ENCODE measurements at places on chromosomes 4 and X.

DNA sequence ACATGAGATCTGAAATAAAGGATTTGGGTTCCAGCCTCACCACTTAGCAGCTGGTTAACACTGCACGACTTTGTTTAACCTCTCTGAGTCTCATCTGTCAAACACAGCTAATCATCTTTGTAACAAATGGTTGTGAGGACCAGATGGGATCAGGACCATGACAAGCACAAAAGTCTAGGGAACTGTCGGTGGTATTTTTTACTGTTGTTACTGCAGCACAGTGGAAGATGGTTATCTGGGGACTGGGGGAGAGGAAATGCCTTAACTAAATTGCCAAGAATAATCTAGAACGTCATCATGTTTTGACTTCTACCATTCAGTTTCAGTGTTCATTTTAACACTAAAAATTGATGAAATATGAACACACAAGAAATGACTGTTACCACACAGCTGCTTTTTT, 99.5 kb downstream of the ADGRA3 start:
- DNase-seq = no peak

DNA sequence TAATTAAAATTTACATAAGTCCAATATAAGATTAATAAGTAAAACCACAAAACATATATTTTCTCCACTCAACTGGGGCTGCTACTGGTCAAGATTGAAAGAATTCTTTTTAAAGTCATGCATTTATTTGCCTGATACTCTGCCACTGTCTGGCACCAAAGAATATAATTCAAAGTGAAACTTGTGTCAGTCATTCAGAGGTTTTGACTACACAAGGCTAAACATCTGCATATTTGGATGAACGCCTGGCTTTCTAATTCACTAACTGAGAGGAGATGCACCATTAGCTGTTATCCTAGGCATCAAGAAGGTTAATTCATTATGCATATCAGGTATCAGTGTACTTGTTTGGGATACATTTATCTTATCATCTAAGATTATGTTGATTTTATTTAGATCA, 598.5 kb downstream of the CENPC start:
- no peak for DNase-seq

GRCh38 chrX:18351784-18352183, 2.7 kb downstream of the SCML2 start:
- no peak for DNase-seq

DNA sequence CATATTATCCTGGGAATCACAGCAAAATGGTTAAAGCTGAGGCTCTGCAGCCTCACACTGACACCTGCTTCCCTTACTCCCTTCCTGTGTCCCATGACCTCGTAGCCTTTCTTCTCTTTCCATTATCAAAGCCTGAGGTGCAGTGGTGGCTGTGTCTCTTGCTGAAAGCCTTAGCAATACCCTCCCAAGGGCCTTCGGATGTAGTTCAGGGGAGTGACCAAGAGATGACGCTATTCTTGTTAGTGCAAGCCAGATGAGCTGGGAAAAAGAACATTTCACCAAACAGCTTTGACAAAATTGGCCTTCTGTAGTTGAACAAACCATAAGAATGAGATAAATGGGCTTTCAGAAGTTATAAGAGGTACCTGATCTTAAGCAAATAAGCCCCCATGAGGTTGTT, 31.6 kb downstream of the SMIM10L2A start:
- no peak for DNase-seq

GRCh38 chr4:121749225-121749624, 15.7 kb downstream of the SMIM43 start:
- DNase-seq = no peak

Measured in skin of body (tissue), 3 donors.